ENCODE measurements at places on chromosomes 12 and 14.

DNA sequence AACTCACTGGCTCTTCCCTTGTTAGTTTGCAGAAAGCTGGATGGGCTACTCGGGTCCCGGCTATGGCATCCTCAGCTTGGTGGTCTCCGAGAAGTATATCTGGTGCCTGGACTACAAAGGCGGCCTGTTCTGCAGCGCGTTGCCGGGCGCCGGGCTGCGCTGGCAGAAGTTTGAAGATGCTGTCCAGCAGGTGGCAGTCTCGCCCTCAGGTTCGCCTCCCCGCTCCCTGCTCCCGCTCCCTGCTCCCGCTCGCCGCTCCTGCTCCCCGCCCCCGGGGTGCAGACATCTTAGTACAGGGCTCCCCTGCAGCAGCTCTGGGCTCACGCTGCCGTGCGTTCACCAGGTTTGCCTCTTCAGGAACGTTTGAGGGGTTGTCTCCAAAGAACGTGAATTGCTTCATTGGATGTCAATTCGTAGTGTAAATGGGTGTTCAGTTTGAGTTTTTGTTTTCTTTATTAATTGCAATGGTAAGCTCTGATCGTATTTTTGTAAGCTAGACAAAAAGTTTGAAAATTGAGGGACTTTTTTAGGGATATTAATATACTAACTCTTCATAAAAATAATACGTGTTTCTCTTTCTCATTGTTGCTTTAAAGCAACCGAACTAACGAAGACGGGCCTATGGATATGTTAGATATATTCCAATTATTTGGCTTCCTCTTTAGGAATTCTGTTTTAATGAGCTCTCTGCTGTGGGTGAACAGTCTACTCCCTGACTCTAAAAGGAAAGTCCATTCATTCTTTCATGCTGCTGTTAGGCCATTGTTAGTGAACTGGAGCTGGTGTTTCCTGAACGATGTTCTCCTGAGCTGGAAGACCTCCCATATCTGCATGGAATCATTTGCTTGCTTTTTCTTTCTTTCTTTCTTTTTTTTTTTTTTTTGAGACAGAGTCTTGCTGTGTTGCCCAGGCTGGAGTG lies 71.3 kb downstream of the ANKRD9 start:
- DNase-seq = peak; percentile 90

GRCh38 chr12:9864913-9865675 lies 4.1 kb downstream of the CLEC2B start:
- DNase-seq = no peak

GRCh38 chr12:72273499-72273837 lies 1.3 kb downstream of the TRHDE start:
- peak; percentile 5 for DNase-seq

GRCh38 chr14:55348766-55349453 lies 62.7 kb downstream of the ATG14 start:
- DNase-seq = peak; percentile 11

GRCh38 chr14:32808644-32809043 lies 130.0 kb upstream of the NPAS3 start:
- DNase-seq = no peak

DNA sequence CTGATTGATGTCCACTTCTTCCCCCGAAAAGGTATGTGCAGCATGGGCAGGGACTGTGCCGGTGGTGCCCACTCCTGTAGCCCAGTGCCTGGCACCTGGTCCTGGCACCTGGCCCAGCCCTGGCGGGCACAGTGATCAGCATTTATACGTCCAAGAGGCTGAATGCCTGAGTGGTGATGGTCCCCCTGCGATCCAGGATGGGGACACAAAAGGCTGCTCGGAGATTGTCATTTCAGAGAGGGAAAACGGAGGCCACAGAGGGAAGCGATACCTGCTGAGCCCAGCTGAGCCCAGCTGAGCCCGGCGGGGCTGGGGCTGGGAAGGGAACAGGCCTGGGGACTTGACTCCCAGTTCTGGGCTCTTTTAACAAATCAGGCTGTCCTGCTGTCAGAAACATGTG lies 55.8 kb downstream of the PRIMA1 start:
- DNase-seq = no peak

DNA sequence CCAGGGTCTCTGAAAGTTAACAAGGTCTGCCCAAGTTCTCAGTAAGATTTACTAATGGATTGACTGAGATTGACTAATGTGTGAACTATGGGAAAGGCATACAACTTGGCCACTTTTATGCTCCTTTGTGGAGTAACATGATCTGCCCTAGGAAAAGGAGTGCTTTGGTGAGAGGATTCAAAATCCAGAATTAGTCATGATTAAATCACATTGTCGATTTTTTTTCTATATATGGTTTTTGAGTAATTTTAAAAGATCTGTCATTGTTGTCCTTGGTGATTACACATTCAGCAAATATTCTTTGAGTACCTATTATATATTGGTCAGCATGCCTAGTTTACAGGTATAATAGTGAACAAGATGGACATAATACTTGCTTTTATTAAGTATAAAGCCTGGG lies 147.7 kb upstream of the SYT10 start:
- DNase-seq = no peak

GRCh38 chr14:89365061-89365801 lies 51.8 kb downstream of the FOXN3 start:
- peak; percentile 77 for DNase-seq

DNA sequence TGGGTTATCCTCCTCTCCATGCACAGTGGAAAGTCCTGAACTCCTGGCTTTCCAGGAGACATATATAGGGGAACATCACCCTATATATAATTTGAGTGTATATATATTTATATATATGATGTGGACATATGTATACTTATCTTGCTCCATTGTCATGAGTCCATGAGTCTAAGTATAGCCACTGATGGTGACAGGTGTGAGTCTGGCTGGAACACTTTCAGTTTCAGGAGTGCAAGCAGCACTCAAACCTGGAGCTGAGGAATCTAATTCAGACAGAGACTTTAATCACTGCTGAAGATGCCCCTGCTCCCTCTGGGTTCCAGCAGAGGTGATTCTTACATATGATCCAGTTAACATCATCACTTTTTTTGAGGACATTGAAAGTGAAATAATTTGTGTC lies 4.4 kb downstream of the SSTR1 start:
- DNase-seq = no peak

- DNase-seq = no peak
Observed at GRCh38 chr12:69515394-69515930, 45.3 kb downstream of the FRS2 start.

DNA sequence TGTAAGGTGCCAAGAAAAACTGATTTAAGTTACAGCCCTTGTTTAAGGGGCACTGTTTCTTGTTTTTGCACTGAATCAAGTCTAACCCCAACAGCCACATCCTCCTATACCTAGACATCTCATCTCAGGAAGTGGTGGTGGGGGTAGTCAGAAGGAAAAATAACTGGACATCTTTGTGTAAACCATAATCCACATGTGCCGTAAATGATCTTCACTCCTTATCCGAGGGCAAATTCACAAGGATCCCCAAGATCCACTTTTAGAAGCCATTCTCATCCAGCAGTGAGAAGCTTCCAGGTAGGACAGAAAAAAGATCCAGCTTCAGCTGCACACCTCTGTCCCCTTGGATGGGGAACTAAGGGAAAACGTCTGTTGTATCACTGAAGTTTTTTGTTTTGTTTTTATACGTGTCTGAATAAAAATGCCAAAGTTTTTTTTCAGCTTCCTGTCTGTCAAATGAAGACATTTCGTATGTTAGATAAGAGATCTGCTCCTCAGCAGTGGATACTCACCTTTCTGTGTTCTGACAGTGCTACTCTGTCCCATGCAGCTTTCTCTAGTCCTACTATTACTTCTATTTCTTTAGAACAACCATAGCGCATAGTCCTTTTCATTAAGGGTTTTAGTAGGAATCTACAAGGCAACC lies 1.2 kb upstream of the PA2G4 start:
- no peak for DNase-seq

- DNase-seq = no peak
Observed at GRCh38 chr14:78829274-78829673, 659.1 kb downstream of the NRXN3 start.

DNA sequence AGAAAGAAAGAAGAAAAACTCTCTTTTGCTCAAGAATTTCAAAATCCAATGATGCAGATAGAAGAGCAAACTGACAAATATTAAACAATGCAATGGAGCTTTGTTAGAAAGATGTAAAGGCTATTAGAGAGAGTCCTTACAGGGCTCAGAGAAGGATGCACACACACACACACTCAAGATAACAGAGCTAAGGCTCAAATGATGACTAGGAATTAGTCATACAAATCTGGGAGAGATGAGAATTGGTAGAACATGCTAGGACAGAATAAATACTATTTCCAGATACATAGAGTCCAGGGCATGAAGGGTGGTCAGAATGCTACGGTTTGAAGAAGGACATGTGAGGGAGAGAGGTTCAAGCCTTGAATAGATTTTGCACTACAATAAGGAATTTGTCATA lies 650.1 kb upstream of the MDGA2 start:
- DNase-seq = no peak

GRCh38 chr14:50092006-50092555 lies 24.3 kb downstream of the VCPKMT start:
- no peak for DNase-seq

- no peak for DNase-seq
Observed at GRCh38 chr14:100706860-100707259, 19.8 kb upstream of the DLK1 start.

GRCh38 chr14:56135001-56135400 lies 16.8 kb downstream of the PELI2 start:
- DNase-seq = no peak

GRCh38 chr12:53954694-53955035 lies at the start of gene HOXC12:
TSS of gene HOXC12 (plus strand) at chr12:53954903. CDS start at chr12:53954930, 27 bp downstream.
- no peak for DNase-seq

DNA sequence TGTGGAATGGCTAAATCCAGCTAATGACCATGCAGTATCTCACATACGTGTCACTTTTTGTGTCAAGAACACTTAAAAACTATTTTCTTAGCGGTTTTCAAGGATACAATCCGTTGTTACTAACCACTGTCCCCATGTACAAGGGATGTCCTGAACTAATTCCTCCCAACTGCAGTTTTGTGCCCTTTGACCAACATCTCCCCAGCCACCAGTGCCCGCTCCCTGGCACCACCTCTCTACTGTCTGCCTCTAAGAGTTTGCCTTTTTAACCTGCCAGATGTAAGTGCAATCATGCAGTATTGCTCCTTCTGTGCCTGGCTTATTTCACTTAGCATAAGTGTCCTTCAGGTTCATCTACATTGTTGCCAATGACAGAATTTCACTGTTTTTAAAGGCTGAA lies 315.7 kb downstream of the TMEM121 start:
- no peak for DNase-seq
